ENCODE measurements at places on chromosomes 5 and 9.

DNA sequence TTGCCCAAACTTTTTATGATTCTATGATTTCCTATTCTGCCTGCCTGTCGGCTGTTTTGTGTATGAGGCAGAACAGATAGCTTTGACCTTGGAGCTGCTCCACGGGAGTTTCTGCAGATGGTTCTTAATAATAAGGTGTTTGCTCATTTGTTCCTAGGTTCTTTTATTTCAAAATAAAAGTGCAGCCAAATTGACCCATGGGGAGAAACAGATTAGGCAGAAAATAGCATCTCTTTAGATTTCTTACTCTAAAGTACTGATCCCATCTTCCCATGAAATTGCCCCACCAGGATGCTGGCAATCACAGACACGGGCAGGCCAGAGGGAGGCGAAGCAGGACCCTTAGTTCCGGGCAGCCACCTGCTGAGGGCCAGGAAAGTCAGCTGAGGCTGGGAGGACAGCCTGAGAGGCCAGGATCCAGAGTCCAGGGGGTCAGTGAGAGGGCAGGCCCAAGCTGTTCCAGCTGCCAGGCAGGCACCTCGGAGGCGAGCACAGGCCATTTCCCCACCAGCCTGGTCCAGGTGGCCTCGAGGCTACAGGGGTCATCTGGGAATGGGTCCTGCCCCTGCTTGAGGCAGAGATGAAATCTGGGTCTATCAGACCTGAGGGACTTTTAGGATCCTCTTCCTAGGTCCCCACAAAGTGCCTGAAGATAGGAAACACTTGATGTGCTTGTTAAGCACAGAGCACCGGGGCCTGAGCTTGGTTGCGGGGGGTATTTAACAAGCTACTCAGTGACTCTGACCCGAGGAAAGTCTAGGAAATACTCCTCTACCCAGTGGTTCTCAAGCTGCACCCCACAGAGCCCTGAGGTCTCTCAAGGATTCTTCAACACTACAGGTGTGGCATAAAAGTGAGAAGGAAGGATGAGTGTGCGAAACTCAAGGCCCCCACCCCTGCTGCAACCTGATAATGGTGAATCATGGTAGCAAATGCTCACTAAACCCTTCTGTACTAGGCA, 145.4 kb downstream of the CMYA5 start:
- peak; percentile 48 for DNase-seq

- DNase-seq = no peak
Measured at GRCh38 chr5:39194466-39195136, 24.8 kb downstream of the FYB1 start.

DNA sequence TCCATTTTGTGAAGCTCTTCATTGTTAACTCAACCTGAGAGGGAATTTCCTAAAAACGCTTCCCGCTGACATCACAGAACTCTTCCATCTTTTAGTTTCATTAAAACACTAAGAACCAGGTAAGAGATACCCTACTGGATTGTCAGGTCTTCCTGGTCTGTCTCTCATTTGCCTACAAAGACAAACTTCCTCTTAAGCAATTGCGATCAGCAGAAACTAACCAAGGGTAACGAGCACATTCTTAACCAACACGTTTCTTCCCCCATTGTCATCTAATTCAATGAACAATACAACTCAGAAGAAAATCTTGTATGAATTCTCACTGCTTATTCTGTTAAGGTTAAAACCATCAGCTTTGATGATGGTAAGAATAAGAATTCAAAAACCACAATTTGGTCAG, 6.6 kb downstream of the FBXW11 start:
- peak; percentile 68 for DNase-seq

GRCh38 chr5:55575815-55576583, 41.2 kb upstream of the PLPP1 start:
- DNase-seq = no peak

DNA sequence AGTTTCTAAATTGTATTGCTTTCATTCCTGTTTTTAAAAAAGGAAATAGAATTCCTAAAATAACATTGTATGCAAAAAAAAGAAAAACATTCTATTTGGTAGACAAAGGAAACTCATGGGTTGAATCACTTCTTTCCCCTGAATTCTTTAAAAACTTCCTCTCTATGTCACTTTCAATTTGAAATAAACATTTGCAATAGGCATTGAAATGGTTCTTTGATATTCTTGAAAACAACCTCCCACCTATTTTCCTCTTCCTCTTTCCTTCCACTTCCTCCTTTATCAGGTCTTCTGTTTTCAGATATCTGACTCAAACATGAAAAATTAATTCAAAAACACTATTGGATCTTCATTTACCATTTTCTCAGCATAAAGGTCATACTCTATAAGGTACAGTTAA, 442.0 kb upstream of the MEF2C start:
- DNase-seq = no peak

- DNase-seq = no peak
Measured at GRCh38 chr9:113154471-113154870, 3.7 kb downstream of the SLC31A2 start.

DNA sequence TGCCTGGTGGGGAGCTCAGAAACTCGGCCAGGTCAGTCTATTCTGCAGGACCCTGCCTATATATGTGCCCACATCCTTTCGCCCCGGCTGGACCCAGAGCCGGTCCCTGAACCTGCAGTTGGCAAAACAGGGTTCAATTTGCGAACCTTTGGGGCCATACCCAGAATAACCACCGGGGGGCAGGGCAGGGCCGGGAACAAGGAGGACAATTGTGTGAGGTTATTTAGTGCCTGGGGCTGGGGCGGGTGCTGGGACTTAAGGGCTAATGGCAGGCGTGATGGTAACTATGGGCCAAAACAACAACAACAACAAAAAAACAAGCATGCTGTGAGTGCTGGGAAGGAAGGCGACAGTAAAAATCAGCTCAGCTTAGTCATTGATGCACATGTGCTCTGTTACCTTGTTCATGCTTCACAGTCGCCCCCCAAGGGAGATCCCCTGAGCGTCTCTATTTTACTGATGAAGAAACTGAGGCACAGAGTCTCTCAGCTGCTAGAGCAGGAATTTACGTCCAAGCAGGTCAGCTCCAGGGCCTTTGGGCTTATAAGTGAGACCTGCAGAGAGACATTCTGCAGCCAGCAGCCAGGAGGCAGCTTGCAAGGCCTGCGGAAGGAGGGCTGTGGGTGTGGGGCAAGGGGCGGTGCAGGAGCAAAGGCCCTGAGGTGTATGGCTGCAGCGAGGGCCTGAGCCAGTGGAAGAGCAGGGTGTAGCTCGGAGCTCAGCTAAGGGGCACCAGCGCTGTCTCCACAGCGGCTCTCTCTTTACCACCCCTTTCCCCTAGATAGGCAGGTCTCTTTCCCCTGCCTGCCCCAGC, 106.0 kb downstream of the PHF2 start:
- DNase-seq = peak; percentile 79

- DNase-seq = no peak
Measured at GRCh38 chr5:179312557-179313235, 32.6 kb downstream of the ADAMTS2 start.

GRCh38 chr5:134555890-134556311, 30.4 kb downstream of the JADE2 start:
- peak; percentile 95 for DNase-seq

DNA sequence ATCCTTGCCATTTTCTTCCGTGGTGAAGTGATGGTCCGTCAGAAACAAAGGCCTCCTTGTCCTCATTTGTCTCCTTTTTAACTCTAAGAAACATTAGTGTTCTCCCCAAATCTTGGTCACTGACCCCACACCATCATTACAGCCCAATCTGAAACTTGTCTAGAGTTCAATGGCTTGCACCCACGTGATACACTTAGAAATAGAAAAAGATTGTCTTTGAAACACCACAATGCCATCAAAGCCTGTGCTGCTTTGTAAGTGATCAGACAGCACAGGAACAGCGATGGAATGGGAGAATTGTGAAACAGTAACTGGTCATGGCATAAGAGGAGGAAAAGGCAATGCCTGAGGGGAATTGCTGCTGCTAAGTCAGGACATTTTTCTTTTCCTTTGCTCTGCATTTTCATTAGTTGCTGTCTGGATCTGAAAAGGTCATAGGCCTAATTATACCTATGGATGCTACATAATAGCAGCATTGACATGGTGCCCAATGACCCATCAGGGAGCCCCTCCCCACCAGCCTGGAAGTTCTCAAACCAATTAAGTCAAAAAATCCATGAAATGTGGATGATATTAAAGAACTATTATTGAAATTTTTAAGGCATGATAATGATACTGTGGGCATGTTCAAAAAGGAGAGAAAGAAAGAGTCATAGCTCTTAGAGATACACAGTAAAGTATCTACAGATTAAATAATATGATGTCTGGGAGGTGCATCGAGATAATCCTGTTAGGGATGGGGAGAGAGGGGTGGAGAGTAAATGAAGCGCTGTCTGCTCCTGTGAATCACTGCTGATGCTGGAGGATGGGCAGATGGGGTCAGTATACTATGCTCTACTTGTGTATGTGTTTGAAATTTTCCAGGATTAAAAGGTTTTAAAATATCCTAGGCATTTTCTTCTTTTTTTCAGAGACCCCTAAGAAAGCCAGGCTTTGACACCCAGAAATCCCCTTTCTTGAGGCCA, 83.6 kb downstream of the ENC1 start:
- peak; percentile 95 for DNase-seq

GRCh38 chr5:36147681-36148080, 4.0 kb downstream of the LMBRD2 start:
- no peak for DNase-seq

DNA sequence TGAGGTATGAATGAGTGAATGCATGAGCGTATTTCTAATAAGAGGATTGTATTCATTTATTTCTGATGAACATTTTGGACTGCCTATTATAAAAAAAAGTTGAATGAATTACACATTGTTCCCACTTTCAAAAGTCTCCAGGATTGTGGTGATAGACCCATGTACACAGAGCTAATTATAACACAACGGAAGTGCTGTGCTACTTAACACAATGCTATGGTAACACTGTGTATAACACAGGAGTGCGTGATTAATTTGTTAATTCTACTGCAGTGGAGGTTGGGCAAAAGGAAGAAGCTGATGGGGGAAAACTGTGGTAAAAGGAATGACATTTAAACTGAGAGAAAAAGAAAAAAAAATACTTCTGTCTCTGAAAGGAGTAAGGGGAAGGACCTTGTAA, 147.8 kb upstream of the MEF2C start:
- DNase-seq = no peak

GRCh38 chr9:115883467-115884329, 269.9 kb upstream of the PAPPA start:
- DNase-seq = peak; percentile 73

GRCh38 chr5:64318175-64318574, 152.5 kb downstream of the RNF180 start:
- no peak for DNase-seq

GRCh38 chr5:170880084-170880483, 18.3 kb downstream of the RANBP17 start:
- no peak for DNase-seq

DNA sequence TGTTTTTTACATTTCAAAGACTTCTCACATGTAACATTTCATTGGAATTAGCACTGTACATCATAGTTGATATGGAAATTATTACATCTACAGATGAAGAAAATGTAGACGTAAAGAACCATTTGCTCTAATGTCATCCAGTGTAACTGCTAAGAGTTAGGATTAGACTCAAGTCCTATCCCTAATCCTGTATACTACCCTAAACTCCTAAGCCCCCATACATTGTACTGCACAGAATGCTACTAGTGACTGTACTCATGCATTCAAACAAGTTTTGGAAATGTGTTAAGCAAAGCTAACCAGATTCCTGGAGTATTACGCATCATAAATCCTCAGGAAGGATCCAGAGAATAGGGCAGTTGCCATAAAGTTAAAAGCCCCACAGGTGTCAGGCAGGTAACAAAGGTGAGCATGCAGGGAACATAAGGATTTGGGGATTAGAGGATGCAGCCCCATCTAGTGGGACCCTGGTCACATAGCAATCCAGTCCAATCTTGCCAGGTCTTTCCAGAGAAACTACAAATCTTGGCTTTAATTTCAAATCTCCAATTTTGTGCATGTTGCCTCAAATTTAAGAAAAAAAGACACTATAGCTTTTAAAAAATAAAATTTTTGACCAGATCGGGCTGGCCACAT, 32.0 kb downstream of the HAVCR1 start:
- DNase-seq = peak; percentile 78

DNA sequence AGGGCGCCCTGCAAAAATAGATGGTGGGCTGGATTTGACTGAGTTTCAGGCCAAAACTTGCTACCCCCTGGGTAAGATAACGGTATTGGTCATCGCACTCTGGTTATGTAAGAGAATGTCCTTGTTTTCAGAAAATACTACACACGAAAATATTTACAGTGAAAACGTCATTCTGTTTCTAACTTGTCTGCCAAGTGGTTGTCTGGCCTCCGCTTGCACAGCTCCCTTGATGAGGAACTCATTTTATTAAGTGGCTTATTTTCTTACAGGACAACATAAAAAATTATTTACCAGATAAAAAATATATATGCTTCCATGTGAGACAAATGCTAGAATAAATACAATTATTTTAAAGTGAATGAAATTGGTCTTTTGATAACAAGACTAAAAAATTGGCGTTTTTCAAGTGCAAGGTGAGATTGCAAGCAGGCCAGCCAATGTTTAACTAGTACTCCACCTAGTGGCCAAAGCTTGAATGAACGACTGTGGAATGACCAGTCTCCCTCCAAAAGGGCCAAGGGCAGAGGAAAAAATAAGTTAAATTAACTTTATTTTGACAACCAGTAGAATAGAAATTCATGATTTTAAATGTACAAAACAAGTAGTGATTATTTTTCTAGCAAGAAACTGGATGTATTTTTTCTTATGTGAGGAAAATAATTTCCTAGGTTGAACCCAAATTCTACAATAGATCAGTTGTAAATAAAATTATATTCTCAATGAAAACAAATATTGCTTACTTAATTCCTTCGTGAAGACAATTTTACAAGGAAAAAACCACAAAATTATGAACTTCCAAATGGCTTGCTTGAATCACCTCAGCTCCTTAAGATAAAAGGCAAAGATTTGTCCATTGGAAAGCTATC, 93.2 kb downstream of the ZFAND5 start:
- DNase-seq = peak; percentile 75

DNA sequence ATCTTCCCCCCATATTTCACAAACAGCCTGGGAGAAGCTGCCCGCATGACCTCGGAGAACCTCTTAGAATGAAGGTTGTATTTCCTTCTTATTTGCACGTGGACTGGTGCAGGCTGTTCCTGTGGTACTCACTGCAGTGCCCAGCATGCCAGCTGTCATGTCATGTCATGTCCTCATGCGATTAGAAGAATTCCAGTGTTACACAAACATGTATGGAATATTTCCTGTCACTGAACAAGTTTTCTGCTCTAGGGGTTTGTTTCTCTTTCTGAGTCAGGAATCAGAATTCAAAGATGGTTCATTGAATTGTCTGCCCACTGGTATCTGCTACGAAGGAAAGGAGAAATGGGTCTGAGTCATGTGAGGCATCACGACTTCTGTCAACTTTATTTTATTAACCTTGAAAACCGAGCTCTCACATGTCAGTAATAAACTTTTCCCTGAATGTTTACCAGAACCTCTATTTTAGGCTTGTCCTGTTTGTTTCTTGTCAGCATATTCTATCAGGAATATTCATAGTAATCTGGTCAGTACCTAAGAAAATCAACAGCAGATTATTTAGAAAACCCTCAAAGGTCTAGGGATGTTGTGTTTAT, 415.6 kb downstream of the GADD45G start:
- no peak for DNase-seq

GRCh38 chr9:119765632-119766175, 396.5 kb upstream of the BRINP1 start:
- DNase-seq = peak; percentile 64

Data from NCI-H69 (cell line).